ENCODE measurements at places on chromosomes 12 and 14. TPM values are rescaled to one million over a fixed set of nuclear protein-coding genes. Genes with fewer than 3 reads are reported as not detected.
A peak's percentile ranks its signal among the peaks of the same experiment; 100 is the strongest.

GRCh38 chr12:49646871-49647654 lies 23.7 kb downstream of the PRPF40B start:
- peaks cover 96% of the 10 kb centered on the region for H3K36me3 ChIP-seq
- H3K27me3 ChIP-seq = no peaks in the 10 kb centered on the region
- no peak overlapping the region for H3K4me3 ChIP-seq
- no peak for DNase-seq

DNA sequence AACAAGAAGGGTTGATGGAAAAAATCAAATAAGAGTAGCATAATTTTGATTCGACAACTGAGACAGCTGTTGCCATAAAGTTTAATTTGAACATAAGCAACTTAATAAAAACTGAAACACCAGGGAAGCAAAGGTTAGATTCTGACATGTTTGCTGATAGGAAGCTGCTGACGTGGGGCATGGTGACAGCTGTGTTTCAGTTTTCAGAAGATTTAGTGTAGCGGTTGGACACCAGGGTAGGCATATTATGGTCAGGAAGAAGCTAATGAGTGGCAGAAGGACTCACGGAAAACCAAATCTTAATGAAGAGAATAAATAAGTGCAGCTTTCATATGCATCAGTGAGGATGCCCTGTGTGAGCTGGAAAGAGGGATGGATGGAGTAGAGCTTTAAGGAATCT lies 336.7 kb upstream of the RPL10L start:
- H3K27me3 ChIP-seq = no peaks in the 10 kb centered on the region
- DNase-seq = no peak
- no peaks in the 10 kb centered on the region for H3K36me3 ChIP-seq
- H3K27ac ChIP-seq = no peak overlapping the region

DNA sequence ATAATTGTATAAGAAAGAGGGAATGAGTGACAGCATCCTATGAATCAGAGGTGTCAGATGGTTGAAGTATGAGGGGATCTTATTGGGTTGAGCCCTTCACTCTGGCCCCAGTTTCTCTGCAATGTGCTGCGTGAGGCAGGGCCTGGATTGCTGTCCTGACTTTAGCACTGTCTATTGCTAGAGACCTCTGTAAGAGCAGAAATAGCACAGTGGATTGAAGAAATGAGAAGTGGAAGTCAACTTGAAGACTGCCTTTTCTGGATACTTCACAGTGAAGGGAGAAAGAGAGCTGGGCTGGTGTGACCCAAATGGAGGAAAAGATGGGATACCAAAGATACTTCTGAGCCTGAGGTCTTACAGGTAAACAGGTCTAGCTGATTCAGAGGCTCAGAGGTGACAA lies 5.8 kb downstream of the ASCL4 start:
- no peak overlapping the region for H3K4me3 ChIP-seq
- H3K36me3 ChIP-seq = no peaks in the 10 kb centered on the region
- H3K4me1 ChIP-seq = peaks cover under 1% of the 10 kb centered on the region

SIX1 gene
- 0.58 TPM for total RNA-seq

KRT72 gene
- total RNA-seq = not detected

FIGNL2 gene
- 0.23 TPM for total RNA-seq

DNA sequence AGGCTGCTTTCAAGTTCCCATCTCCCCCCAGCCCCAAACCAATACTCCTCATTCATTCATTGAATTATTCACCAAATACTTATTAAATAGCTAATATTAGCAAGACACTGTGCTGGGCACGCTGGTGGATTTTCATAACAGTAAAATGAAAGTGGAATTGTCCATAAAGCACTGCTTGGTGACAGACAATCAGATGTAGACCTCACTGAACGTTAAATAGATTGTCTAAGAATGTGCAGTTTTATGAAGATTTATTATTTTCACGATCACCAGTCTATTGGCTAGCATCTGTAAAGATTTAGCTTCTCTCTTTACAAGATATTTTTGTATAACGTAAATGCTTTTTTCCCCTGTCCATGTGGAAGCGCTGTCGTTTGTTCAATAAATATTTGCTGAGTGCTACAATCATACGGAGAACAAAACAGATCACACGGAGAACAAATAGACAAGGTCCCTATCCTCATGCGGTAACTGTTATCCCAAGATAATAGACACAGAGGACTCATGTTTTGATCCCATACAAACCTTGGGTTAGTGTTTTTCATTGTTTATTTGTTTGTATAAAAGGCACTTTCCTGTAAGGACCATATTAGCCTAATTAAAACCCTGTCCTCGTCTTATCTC lies 397.6 kb downstream of the BCAT1 start:
- H3K27me3 ChIP-seq = no peaks in the 10 kb centered on the region
- no peaks in the 10 kb centered on the region for H3K36me3 ChIP-seq
- H3K27ac ChIP-seq = no peak overlapping the region
- DNase-seq = no peak
- H3K4me3 ChIP-seq = no peak overlapping the region
- H3K4me1 ChIP-seq = no peaks in the 10 kb centered on the region

- DNase-seq = no peak
- H3K36me3 ChIP-seq = no peaks in the 10 kb centered on the region
- H3K27me3 ChIP-seq = no peaks in the 10 kb centered on the region
- H3K27ac ChIP-seq = no peak overlapping the region
- no peaks in the 10 kb centered on the region for H3K4me1 ChIP-seq
These were observed 36.7 kb downstream of the PTPRR start for GRCh38 chr12:70883855-70884254.

DNA sequence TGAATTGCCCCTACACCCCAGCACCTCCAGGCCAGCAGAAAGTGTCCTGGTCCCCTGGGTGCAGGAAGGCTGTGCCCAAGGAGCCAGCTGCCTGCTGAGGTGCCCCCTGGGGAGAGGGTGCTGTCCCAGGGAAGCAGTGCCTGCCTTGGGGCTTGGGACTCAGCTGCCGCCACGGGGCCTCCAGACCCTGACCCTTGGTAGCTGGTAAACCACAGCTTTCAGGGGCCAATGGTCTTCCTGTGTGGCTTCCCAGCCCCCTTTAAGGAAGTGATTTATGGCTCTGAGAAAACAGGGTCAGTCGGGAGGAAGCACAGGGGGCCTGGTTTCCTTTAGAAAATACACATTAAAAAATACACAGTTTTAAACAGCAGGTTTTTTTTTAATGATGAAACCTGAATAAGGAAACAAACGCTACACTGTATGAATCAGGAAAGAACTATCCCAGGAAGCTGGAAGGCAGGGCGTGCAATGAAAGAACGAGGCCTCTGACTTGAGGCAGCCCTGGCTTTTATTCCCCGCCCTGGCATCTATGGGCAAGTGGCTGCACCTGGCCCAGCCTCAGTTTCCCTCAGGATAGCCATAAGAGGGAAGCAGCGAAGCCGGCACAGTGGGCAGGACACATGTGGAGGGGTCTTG lies 40.6 kb upstream of the EML1 start:
- peak overlapping the region; percentile 87 for H3K27ac ChIP-seq
- H3K36me3 ChIP-seq = no peaks in the 10 kb centered on the region
- H3K27me3 ChIP-seq = no peaks in the 10 kb centered on the region
- DNase-seq = no peak

CCDC196 gene
- total RNA-seq = not detected

Data from esophagus muscularis mucosa (tissue), 4 donors.